NCI-H1105 treated with DMSO at 0.1 percent for 48 hours (cell line): ENCODE measurements at places on chromosomes 2 and 18.

DNA sequence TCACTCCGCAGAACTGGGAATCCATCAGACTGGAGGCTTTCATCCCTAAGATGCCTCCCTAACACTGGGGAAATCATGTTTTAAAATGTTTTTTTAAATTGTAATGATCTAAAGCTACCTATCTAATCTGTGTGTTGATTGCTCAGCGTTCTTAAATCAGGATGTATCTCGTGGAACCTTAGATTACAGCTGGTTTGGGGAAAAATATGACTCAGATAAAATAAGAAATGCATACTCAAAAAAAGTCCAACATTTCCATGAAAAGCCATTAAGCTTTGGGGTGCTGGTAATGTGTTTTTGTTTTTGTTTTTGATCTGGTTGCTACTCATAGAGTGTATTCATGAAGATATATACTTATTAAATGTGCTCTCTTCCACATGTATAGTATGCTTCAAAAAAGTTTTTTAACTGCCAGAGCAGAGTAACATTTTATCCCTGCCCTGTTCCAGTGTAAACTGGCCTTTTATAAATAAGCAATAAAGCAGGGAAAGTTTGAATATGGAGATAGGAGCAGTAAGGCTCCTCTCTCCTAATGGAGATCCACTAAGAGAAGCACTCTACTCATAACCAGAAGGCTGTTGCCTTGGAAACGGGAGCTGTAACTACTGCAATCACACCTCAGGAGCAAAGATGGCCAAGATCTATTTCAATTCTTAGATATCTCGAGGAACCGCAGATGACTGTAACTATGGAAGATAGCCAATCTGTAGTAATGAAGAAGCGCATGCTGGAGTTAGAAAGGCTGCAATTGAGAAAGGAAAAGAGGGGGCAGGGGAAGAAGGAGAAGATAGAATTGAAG, 41.6 kb downstream of the ANKRD44 start:
- no peak for DNase-seq

- DNase-seq, result peak; percentile 27
Observed at GRCh38 chr18:26405190-26405801, 143.1 kb downstream of the KCTD1 start.

DNA sequence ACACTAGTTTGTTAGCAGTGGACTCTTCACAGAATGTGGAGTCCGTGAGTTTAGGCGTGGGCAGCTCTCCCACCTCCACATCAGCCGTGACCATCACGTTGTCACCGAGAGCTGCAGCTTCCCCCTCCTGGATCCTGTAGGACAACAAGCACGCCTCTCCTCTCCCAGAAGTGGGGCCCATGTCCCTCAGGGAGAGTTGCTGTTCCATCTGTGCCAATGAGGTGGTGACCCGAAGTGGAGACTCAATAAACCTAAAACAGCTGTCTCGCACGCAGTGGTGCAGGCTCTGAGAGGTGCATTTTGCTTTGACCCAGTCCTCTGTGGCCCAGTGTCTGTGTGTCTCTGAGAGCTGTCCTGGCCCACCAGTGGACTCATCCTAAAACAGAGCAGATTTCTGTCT, 456.5 kb upstream of the SOX11 start:
- DNase-seq, result no peak

DNA sequence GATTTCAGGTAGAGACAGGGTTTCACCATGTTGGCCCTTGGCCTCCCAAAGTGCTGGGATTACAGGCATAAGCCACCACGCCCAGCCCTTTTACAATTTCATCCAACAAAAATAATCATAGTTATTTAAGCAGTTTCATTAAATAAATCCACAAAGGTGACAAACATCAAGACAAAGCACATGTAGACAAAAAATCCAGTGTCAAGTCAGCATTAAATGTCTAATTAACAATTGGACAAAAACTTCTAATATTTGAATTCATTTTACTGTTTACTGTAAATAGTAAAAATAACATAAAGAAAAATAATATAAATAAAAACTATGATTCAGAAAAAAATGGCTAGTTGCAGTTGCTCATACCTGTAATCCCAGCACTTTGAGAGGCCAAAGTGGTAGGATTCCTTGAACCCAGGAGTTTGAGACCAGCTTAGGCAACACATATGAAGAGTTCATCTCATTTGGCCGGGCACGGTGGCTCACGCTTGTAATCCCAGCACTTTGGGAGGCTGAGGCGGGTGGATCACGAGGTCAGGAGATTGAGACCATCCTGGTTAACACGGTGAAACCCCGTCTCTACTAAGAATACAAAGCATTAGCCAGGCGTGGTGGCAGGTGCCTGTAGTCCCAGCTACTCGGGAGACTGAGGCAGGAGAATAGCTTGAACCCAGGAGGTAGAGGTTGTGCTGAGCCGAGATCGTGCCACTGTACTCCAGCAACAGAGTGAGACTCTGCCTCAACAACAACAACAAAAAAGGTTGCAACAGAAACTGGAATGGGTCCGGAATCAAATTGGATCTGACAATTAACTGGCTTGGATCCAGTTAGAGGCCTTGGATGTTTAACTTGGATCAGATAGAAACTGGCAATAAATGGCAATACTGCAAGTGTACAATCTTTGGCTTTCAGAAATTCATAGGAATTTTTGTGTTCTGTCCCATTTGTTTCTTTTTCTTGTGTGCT, 56.9 kb upstream of the MAT2A start:
- no peak for DNase-seq

DNA sequence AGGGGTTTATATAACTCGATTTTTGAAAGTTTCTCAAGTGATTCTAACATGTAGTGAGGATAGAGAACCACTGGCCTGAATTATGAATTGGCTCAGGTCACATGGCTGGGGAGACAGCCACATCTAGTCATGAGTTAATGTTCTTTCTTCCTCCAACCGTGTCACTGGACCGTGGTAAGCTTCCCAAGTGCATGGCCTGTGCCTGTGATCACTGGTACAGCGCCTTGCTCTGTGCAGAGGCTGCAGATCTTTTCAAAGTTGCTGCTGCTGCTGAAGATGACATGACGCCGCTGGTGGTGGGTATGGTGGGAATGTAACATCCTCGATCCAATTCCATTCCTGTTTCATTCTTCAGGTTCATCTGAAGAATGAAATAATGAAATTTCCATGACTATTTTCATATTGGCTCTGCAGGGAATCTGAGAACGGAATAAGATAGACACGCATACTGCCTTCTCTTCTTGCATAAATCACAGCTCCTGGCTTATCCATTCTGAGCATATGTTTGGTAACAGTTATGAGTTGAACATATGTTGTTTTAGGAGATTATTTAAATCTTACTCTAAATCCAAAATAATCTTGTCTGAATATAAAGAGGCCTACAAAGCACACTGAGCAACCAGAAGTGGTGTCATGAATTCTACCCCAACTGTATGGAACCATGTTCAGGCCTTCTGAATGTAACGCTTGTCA, 100.5 kb upstream of the THSD7B start:
- DNase-seq, result no peak

- DNase-seq, result peak; percentile 75
Observed at GRCh38 chr2:167581961-167582574, 665.3 kb downstream of the STK39 start.

DNA sequence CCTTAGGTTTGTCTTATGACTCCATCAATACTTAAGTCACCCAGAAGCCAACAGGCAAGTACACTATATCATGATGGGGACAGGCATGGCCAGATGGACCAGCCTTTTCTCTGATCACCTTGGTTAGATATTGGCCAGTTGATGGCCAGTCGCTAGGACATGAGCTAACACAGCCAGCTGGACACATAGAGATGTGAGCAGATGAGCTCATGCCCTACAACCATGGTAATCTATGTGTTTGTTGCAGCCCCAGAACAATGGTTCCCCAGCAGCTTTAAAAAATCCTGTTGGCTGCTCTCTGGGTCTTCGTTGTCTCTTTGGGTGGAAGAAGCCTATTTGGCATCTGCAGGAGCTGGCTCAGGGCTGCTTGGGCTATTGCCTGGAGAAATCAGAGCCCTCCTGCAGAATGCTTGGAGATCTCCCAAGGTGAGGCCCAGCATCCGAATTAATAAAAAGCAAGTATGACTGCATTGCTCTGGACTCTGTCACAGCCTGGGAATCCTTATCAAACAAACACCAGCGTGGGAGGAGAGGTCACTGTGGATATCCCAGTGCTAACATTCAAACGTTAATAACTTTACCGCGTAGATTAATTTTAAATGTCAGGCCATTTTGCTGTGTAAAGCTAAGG, 62.3 kb upstream of the KLHL29 start:
- no peak for DNase-seq

- DNase-seq, result no peak
Observed at GRCh38 chr2:45692566-45692965, 41.1 kb downstream of the PRKCE start.

GRCh38 chr18:62596145-62597005, 73.5 kb downstream of the ZCCHC2 start:
- DNase-seq, result no peak

GRCh38 chr2:133265432-133265949, 302.8 kb downstream of the NCKAP5 start:
- peak; percentile 46 for DNase-seq

GRCh38 chr2:67041051-67041450, 356.1 kb upstream of the ETAA1 start:
- no peak for DNase-seq

DNA sequence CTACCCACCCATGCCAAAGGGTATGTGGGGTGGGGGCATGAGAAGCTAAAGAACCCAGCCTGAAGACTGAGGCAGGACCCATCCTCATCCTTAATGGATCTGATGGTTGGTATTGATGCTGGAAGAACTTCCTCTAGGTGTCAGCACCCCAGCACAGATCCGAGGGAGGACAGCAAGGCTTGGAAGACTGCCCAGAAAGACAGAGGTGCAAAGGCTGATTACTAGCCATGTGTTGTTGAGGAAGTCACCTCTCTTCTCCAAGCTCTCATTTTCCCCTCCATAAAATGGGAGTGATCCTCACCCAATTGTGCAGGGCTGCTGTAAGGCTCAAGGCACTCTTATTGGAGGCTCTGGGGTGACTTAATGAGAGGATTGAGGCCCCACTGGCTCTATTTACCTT, 256.5 kb downstream of the CELF4 start:
- DNase-seq, result no peak

- no peak for DNase-seq
Observed at GRCh38 chr2:168441214-168441872, 14.7 kb upstream of the CERS6 start.

DNA sequence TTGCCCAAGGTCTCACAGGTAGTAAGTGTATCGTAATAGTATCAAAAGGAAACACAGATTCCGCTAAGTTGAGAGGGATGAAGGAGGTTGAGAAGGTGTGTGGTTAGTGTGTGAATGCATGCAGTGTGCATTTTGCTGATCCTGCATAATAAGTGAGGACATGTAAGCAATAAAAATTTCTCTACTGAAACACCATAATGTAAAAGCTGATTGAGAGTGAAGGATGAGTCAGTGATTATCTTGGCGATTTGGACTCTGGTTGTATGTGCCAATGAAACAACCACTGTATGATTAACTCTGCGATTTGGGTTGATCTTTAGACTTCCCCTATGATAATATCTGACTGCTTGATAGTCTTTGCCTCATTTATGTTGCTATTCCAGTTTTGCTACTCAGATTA, 16.7 kb upstream of the ADGRF3 start:
- no peak for DNase-seq

- DNase-seq, result peak; percentile 39
Observed at GRCh38 chr2:64018701-64019082, 536 bp downstream of the VPS54 start.

DNA sequence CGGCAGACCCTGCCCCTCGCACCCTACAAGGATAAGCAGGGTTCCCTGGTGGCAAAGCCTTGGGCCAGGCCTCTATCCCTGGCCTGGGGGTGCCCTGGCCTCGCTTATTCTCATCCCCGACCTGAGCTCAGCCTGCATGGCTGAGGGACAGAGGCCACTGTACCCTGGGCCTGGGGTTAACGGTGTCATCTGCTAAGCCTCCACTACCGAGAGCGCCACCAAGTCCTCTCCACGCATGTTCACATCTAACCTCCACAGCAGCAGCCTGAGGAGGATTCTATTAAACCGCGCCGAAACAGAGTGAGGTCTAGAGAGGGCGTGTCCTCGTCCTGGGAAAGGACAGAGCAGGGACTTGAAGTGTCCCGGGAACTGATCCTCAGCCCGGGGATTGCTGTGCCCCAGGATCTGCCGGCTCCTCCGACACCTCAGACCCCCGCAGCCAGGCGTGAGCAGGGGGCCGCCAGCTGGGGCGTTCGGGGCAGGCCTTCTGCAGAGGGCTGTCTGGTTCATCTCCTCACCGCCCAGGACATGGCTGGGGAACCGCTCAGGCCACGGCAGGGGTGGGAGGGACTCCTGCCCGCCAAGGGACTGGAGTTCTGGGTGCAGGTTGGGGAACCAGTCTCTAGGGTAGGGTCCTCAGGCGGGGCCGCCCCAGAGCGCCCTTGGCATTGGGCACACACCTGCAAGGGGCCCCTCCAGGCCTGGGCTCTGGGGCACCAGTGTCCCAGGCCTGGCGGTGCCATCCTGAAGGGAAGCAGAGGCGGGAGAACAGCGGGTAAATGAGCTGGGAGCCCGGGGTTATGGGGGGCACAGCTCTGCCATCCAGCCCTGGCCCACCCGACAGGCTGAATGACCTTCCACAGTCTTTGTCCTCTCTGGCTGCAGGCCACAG, 68.0 kb upstream of the SMAD7 start:
- DNase-seq, result no peak

- no peak for DNase-seq
Observed at GRCh38 chr18:51658436-51658835, 461.0 kb upstream of the MEX3C start.

DNA sequence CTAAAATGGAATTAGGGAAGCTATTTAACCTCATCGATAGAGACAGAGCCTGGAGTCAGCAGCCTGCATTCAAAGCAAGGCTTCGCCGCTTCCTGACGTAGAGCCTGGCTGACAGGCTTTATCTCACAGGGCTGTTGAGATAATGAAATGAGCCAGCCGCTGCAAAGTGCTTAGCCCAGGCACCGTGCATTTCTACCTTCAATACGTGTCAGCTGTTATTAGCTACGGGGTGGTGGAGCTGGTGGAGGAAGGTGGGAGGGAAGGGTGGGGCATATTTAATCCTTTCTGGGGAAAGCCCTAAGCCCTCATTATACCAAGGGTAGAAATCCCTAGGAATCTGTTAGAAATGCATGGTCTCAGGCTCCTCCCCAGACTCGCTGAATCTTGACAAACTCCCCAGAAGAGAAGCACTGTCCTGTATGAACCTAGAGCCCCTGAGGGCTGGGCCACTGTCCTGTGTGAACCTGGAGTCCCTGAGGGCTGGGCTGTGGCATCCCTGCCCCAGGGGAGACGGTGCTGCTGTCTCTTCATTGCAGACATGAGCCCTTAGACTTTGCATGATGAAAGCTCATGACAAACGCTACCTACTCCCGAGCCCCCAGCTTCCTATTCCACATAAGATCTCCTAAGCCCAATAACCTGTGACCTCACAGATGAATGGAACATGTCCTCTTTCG, 72.4 kb downstream of the ALPK2 start:
- DNase-seq, result no peak

GRCh38 chr2:11397513-11397912, 53.1 kb upstream of the ROCK2 start:
- no peak for DNase-seq

- DNase-seq, result no peak
Observed at GRCh38 chr2:162646794-162647193, 191.8 kb downstream of the KCNH7 start.

GRCh38 chr18:79166702-79167101, 97.5 kb downstream of the ATP9B start:
- no peak for DNase-seq
